Activated CD8-positive, alpha-beta memory T cell treated with anti-CD3 and anti-CD28 coated beads for 48 hours (primary cell): ENCODE measurements at places on chromosomes 7 and 10.

DNA sequence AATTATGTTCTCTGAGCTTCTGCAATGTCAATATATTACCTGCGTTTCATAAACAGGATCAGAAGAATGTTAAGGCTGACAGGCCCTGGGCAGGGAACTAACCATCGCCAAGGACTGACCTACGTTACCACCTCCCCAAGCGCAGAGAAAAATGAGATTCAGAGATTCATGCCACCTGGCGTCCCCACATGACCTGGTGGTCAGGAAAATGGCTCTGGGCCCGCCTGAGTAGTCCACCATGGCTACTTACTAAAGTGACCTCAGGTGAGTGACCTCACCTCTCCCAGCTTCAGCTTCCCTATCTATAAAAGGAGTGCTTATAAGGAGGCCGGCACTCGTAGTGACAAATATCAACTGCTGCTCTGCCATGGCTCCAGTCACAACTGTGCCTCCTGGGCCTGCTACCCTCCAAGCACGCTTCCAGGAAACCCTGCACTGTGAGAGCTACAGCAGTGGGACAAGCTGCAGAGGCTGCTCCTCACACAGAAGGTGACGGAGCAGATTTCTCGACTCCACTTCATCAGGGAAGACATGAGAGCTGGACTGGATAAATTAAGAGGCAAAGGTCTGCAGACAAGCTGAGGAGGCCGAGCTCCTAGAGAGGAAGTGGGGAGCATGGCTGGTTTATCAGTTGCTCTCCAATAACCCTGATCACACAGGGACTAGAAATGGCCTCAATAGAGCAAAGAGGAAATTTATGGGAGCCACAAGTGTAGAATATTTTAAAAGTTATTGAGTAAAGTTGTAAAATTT, 103.0 kb downstream of the RNF216 start:
- no peak for DNase-seq

GRCh38 chr7:36742911-36743775, 18.8 kb upstream of the AOAH start:
- no peak for DNase-seq

DNA sequence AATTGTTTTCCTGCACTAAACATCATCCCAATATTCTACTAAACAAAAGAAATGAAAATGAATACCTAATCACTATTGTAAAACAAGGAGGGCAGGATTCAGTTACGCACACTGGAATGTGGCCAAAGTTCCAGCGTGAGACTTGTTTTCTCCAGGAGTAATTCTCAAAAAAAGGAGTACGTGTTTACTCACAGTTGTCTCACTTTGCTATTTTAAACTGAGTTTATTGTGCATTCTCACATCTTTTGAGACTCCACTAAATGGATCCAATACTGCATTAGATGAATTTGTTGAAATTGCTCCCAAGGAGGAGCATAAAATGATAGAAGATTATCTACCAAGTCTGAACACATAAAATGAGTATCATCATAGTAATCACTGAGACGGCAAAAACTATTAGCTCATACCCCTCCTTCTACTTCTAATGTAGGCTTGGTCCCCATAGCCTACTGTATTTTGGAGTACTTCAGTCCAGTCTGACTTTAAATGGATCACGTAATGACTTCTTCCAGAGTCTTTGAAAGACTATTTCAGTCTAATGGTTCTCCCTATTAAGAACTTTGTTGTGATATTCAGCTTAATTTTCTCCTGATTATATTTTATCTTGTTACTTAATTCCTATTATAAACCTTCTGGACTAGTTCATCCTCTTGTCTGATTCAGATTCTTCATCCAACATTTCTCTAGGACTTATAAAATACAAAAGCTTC, 3.8 kb downstream of the GRM3 start:
- no peak for DNase-seq

DNA sequence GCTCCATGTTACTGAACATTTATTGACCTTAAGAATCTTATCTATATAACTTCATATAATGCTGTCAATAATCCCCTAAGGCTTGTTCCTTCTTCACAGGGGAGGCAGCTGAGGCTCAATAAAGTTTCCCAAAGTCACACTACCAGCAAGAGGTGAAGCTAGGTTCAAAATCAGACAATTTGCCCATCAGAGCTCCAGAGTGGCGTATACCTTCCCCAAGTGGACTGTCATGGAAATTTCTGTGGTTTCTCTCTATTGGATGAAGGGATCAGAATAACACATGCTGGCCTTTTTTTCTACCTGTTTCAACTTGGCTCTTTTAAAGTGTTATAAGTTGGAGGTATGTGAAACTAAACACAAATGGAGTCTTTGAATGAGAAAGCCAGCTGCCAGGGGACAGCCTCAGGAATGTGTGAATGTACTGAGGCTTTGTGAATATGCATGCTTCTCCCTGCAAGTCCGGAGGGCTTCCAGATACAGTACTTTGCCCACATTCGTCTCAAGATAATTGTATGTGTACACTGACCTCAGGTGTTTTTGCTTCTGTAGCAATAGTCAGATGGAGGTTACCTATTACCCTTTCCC, 656.3 kb upstream of the CELF2 start:
- DNase-seq = no peak

DNA sequence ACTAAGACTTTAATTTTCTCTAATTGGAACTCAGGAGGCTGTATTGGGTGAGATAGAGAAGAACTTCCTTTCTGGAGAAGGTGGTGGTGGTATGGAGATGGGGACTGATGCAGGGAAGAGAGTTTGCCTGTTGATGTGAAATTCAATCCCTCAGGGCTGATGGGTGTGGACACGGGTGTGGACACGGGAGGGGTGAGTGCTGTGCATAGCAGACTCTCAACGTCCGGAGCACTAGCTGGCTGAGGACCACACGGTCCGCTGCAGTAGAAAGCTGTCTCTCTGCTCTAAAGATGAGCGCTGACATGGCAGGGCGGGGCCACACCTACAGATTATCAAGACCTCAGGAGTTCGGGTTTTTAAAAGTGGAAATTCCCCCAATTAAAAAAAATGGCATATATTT, 148.5 kb upstream of the PITRM1 start:
- no peak for DNase-seq
